ENCODE measurements at places on chromosomes 6 and 20.

- no peak for DNase-seq
These were observed 20.7 kb upstream of the AIG1 start for GRCh38 chr6:143040018-143040417.

DNA sequence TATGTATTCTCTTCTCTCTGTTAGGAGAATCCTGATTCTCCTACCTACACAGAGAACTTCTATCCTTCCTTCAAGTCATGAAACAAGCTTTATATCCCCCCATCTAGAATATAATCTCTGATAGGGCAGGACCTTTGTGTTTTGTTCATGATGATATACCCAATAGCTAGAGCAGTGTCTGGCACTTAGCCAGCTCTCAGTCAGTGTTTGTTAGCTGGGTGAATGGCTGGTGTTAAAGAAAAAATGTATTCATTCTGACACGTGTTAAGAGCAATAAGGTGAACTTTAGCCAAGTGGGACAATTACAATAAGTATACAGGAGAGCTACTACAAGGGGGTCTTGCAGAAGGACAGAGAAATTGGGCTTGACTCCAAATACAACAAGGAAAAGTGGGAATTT lies 34.3 kb upstream of the TNFRSF21 start:
- no peak for DNase-seq

- no peak for DNase-seq
These were observed 2.6 kb upstream of the GPSM3 start for GRCh38 chr6:32194825-32195651.

GRCh38 chr6:77548190-77548589 lies 84.9 kb upstream of the HTR1B start:
- no peak for DNase-seq

DNA sequence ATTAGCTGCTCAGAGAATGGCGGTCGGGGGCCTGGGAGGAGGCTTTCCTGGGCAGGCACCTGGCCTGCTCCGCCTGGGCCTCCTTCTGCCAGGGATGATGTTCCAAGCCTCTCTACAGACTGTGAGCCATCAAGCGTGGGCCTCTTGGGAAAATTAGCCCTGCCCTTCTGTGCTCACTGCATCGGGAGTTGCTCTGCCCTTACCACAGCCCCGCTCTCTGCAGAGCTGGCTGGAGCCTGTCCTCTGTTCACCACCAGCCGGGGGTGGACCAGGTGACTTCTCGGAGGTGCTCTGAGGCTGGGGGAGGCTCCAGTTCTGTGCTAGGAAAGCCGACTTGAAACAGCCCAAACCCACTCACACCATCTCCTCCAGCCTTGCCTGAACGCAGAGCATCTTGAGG lies 24.2 kb downstream of the MDGA1 start:
- DNase-seq, result no peak

DNA sequence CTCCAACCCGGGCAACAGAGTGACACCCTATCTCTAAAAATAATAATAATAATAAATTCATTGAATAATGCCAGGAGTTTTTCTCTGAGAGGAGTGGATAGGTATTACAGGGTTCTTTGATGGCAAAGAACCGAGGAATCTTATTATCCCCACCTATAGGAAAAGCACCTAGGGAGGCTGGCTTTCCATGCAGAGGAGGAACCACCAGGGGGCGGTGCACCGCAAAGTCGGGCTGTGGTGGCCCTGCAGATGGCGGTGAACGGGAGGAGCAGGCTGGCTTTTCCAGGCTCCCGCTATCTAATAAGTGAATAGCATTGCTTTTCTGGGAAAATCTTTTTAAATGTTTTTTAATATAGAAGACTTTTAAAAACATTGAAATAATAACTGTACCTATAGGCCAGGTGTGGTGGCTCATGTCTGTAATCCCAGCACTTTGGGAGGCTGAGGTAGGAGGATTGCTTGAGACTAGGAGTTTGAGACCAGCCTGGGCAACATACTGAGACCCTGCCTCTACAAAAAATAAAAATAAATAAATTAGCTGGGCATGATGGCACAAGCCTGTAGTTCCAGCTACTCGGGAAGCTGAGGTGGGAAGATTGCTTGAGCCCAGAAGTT lies 864.2 kb downstream of the KIF16B start:
- no peak for DNase-seq

- DNase-seq, result no peak
These were observed 58.9 kb upstream of the IFNGR1 start for GRCh38 chr6:137277971-137278637.

GRCh38 chr6:136365776-136366354 lies 76.2 kb upstream of the BCLAF1 start:
- DNase-seq, result no peak

Data from activated CD4-positive, alpha-beta T cell treated with anti-CD3 and anti-CD28 coated beads, Interleukin-2, amount 50 U/mL, for 24 hours (primary cell).